GM19239 (cell line): ENCODE measurements at places on chromosomes 1 and 21.

- DNase-seq: peak; percentile 55
Observed at GRCh38 chr1:184386312-184387068, at the start of gene C1orf21. Gene C1orf21 (plus strand): TSS chr1:184387029. CDS start chr1:184477510, 90,481 bp downstream.

DNA sequence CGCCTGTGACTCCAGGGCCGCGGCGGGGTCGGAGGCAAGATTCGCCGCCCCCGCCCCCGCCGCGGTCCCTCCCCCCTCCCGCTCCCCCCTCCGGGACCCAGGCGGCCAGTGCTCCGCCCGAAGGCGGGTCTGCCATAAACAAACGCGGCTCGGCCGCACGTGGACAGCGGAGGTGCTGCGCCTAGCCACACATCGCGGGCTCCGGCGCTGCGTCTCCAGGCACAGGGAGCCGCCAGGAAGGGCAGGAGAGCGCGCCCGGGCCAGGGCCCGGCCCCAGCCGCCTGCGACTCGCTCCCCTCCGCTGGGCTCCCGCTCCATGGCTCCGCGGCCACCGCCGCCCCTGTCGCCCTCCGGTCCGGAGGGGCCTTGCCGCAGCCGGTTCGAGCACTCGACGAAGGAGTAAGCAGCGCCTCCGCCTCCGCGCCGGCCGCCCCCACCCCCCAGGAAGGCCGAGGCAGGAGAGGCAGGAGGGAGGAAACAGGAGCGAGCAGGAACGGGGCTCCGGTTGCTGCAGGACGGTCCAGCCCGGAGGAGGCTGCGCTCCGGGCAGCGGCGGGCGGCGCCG is at the start of gene SIM2:
TSS of gene SIM2 (plus strand) at position 135 of the 565 bp plus-strand sequence. CDS start 632 bp downstream, outside the sequence.
- DNase-seq: no peak

DNA sequence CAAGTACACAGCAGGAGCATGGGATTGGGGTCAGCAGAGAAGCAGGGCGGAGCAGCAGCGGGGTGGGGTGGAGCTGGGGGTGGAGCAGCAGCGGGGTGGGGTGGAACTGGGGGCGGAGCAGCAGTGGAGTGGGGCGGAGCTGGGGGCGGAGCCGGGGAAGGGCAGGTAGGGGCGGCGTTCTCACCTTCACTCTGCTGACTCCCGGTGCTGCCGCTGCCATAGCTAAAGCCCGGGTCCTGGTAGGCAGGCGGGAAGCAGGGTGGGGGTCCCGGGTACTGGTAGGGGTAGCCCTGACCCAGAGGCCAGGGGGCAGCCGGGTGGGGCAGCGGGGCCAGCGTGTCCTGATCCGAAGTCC is 6.7 kb downstream of the TAS1R3 start:
- DNase-seq: no peak

- no peak for DNase-seq
Observed at GRCh38 chr1:40919475-40920011, 57.4 kb upstream of the CITED4 start.

DNA sequence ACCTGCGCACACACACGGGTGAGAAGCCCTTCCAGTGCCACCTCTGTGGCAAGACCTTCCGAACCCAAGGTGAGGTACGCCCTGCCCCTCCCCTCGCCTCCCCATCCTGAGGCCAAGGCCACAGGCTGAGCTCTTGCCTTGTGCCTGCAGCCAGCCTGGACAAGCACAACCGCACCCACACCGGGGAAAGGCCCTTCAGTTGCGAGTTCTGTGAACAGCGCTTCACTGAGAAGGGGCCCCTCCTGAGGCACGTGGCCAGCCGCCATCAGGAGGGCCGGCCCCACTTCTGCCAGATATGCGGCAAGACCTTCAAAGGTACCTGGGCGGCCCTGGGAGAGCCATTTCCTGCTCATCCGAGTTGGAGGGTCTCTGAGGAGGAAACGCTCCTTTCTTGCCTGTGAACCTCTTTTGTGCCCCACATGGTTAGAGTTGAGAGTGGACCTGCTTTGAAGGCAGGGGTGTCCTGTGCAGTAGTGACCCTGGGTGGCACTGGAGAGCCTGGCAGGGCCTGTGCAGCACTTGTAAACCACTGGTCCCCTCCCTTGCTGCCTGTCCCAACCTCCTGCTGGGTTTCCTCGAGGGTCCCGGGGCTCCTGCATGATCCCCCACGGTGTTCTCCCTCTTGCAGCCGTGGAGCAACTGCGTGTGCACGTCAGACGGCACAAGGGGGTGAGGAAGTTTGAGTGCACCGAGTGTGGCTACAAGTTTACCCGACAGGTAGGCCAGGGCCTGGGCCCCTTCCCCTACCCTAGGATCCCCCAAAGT is 8.5 kb downstream of the ZBTB48 start:
- DNase-seq: no peak

DNA sequence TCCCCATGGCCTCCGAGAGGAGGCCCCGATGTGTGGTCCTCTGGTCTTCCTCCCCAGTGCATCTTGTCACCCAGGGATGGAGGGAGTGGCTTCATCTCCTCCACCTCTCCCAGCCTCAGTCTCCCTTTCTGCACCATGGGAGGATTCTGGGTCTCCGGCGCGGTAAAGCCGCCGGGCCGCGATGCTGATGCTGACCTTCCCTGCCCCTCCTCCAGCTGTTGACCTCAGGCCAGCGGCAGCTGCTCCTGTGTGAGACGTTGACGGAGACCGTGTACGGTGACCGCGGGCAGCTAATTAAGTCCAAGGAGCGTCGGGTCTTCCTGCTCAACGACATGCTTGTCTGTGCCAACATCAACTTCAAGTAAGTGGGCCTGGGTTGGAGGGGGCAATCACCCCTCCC is 92.6 kb downstream of the ARHGEF10L start:
- no peak for DNase-seq

DNA sequence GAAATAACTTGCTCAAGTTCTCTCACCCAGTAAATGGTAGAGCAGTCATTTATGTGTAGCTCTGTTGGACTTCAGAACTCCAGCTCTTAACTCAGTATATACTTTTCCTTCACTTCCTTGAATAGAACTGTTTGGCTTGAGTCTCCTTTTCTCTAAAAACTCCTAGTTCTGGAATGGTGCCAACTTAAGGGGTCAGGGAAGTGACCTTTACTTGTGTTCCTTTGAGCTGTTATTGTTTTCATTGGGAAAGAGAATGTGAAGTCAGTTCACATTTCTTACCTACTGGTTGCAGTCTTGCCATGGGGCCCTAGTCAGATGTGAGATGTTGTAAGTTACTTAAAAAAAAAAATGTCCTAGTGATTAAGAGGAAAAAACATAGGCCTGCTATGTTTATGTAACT is 77.0 kb upstream of the MACF1 start:
- DNase-seq: no peak

- no peak for DNase-seq
Observed at GRCh38 chr1:18642278-18643095, 11.8 kb downstream of the PAX7 start.

DNA sequence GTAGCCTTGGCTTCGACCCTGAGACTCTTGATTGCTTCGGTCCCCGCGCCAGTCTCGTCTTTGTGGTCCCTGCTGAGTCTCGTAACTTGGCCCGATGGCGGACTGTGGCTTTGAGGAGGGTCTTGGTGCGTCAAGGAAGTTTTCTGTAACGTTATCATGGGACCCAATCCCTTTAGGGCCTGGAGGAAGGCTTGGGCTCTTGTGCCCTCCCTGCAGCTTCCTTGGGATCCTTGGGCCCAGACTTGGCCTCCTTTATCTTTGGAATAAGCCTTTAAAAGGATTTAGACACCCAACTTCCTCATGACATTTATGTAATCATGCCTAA is 371 bp downstream of the ZMPSTE24 start:
- DNase-seq: no peak

DNA sequence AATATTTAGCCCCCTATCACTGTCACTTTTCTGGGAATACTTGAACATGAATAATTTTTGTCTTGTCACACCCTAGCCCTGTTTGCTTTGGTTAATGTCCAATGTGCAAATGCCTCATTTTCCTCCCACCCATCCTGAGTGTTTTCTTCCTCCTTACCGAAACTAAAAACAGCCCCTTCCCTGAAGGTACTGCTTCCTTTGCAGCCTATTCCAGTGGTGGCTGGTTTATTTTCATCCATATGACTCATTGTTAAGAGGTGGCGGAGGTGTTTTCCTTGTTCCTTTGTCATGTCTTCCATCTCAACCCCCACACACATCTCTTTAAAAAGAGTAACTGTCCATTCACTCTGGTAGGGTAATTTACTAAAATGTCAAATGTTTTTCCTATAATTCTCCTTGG is 40.4 kb downstream of the CD55 start:
- DNase-seq: no peak

- DNase-seq: no peak
Observed at GRCh38 chr1:109184687-109185086, 29.0 kb upstream of the SARS1 start.

- no peak for DNase-seq
Observed at GRCh38 chr21:33937146-33937545, 21.5 kb upstream of the ATP5PO start.

- no peak for DNase-seq
Observed at GRCh38 chr1:219472596-219472995, 140.3 kb downstream of the ZC3H11B start.

DNA sequence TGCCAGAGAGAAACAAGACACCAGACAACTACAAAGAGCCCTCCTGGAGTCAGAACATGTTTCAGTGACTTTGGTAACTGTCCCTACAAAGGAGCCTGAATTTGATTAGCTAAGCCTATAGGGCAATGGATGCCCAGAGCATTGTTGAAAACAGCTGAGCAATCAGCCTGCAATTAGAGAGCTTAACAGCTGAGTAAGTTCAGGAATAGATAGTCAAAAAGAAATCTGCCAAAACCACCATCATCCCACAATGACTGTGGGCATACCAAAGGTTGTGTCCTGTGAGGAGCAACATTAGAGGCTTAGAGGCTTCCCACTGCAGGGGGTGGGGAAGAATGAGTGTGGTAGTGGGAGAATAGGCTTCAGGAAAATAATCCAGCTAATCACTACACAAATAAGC is 32.1 kb downstream of the SH3BP5L start:
- DNase-seq: no peak

GRCh38 chr1:231155808-231156207 is 6.0 kb upstream of the TRIM67 start:
- DNase-seq: no peak

- DNase-seq: no peak
Observed at GRCh38 chr1:166189126-166189525, 22.3 kb upstream of the FAM78B start.

- DNase-seq: no peak
Observed at GRCh38 chr1:48031676-48032075, 34.5 kb upstream of the TRABD2B start.

DNA sequence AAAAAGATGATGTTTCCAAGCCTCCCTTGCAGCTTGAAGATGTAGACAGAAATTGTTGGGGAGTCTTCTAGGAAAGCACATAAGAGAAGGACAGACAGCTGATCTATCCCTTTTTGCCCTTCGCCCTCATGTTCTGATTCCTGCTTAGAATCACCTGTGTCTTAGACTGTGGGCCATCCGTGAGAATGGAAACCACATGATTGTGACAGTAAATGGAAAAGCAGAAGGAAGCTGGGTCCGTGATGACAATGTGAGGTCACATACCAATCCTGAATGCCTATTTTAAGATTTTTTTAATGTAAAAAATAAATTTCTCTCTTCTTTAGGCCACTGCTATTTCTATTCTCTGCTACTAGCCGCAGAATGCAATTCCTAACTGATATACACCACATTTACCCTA is 67.7 kb upstream of the C1orf87 start:
- DNase-seq: no peak

- no peak for DNase-seq
Observed at GRCh38 chr1:37666241-37666867, 26.0 kb upstream of the CDCA8 start.

GRCh38 chr1:3510956-3511250 is 56.4 kb downstream of the ARHGEF16 start:
- DNase-seq: no peak

DNA sequence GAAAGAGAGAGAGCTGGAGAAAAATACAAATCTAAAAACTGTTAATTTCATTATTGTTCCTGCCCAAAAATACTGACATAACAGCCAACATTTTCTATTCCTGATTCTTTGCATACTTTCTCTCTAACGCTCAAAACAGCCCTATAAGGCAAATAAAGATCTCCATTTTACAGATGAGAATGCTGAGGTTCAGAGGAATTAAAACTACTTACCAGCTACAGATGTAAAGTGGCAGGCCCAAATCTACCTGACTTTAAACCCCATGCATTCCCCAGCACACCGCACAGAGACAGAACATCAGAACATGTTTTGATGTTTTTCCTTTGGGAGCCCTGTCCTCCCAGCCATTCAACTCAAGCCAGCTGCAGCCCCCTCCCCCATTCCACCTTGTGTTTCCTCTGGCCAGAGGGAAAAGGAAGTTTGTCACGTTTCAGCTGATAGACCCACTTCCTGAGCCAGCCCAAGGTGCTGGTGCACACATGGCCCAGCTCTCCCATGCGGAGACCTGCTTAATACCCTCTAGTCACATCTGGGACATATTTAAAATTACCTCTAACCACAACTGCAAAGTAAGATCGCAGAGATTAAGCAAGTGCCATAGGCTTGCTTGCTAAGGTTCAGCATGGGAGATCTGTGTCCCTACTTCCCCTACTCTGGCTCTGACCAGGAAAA is 133.1 kb upstream of the NFIA start:
- no peak for DNase-seq

DNA sequence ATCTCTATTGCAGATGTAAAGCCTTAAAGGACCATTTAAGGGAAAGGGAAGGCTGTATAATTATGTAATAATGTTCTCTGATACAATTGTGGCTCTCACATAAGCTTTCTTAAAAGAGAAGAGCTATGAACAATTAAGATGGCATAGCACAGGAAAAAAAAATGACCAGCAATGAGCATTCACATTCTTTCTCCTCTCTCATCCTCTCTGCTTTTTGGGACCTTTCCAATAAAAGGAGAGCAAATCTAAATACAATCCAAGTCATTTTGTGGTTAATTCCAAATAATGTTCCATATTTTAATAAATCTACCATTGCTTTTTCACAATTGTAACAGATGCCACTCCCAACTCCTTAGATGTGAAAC is 23.5 kb downstream of the SMYD3 start:
- DNase-seq: no peak

DNA sequence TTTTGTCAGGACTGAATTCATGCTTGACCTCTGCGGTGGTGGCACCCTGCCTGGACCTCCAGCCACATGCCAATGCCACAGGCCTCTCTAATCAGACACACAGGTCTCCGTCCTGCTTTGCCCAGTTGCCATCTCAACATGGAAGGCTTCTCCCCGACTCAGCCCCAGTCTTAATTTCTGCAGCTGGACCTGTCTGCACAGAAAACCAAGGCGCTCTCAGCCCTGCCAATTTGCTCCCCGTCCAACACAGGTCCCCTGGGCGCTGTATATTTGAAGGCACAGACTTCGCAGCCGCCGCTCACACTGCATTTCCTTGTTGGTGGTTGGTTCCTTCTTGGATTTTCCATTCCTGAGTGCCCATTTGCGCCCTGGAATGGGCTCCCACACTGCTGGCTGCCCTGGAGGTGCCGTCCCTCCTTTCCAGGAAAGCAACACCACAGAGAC is 28.0 kb upstream of the PLEKHG5 start:
- DNase-seq: no peak

GRCh38 chr1:196393742-196394141 is 214.5 kb downstream of the KCNT2 start:
- DNase-seq: no peak
